ENCODE measurements at places on chromosomes 5 and 9.

DNA sequence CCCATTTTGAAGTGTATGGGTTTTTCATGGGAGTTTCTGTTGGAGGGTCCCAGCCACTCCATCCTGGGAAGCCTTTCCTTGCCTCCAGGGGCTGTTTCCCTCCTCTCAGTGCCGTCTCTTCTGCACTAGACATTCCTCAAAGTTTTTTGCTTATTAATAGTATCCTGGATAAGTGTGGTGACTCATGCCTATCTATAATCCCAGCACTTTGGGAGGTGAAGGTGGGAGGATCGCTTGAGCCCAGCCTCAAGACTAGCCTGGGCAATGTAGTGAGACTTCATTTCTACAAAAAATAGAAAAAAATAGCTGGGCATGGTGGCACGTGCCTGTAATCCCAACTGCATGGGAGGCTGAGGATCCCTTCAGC is 43.1 kb downstream of the RALGPS1 start:
- DNase-seq: no peak

- no peak for DNase-seq
Observed at GRCh38 chr9:19130436-19130835, 3.1 kb upstream of the PLIN2 start.

DNA sequence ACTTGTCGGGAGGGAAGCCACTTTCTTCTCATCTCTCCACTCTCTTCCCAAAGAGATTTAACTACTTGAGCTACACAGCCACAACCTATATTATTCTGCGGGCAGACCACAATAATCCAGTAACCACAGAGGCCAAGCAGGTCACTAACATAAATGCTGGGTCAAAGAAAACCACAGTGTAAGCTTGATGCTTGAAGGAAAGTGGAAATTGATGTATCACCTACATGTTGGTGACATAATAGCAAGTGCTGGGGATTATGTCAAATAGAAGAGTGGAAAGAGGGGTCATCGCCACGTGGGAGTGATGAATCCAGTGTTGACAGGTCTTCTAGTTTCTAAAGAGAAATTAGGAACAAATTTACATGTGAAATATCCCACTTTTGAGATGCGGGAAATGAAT is 40.9 kb downstream of the RFK start:
- DNase-seq: no peak

DNA sequence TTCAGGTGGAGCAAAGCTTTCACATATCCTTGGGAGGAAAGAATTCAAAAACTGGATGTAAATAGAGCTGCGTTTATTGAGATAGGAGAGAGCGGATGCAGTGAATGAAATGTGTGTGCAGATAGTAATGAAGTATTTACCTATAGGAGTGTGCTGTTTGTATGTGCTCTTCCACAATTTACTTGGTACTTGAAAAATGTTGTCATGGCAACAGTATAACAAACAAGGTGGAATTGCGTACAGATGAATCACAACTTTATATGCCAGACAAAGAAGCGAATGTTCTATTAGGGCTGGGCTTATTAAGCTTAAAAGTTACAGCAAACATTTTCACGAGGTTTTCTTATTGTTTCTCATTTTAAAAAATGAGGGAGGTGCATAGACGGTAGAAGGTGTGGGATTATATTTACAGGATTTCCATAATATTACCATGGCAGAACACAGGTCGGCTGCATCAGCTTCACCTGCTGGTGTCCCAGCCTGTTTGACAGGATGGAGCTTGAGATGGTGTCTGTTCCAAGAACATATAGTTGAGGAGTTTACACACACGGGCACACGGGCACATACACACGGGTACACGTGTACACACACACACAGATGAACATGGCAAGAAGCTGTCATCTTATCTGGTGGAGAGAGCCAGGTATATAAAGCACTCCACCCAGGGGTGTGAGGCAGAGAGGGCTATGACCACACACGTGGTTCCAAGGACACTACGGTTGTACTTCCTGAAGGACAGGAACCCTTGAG is 155.7 kb downstream of the RMI1 start:
- DNase-seq: no peak

- peak; percentile 59 for DNase-seq
Observed at GRCh38 chr9:78121488-78121887, 89.9 kb upstream of the GNAQ start.

- DNase-seq: no peak
Observed at GRCh38 chr9:68941780-68942459, 72.0 kb downstream of the PRKACG start.

- no peak for DNase-seq
Observed at GRCh38 chr9:119307471-119307870, 61.8 kb downstream of the BRINP1 start.

GRCh38 chr5:125424402-125425141 is 678.1 kb upstream of the ZNF608 start:
- DNase-seq: no peak

All from CD4-positive, alpha-beta T cell treated with Interleukin-6 at 100 ng/mL for 8 hours (primary cell).